ENCODE measurements at places on chromosomes 16 and 17. TPM values are rescaled to one million over a fixed set of nuclear protein-coding genes. Genes with fewer than 3 reads are reported as not detected.

- peaks cover 20% of the 10 kb centered on the region for H3K4me1 ChIP-seq
- no peak overlapping the region for H3K27ac ChIP-seq
- no peaks in the 10 kb centered on the region for H3K36me3 ChIP-seq
Measured at GRCh38 chr17:61310590-61310989, 89.1 kb upstream of the TBX2 start.

DNA sequence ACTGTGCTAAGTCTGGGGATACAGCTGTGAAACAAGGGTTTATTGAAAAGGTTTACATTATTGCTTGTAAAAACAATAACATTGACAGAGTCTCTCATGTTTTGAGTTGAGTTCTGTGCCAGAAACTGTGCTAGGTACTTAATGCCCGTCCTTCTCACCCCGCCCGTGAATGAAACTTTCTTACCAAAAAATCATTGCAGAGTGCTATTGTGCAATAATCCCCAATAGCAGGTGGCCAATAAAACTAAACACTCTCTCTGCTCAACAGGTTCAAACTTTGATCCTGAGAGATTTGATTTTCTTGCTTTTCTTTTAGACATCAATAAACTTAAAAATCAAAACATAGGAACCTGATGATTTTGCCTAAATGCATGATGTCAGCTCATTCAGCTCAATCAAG is 441.6 kb downstream of the HAPSTR1 start:
- H3K36me3 ChIP-seq: no peaks in the 10 kb centered on the region
- no peak for DNase-seq
- H3K27me3 ChIP-seq: no peaks in the 10 kb centered on the region
- no peaks in the 10 kb centered on the region for H3K4me1 ChIP-seq
- H3K27ac ChIP-seq: no peak overlapping the region

GPT2 gene
- polyA plus RNA-seq: 38.8 TPM

TMEM238L gene
- not detected for polyA plus RNA-seq
